Muscle of leg (tissue), 16 donors: ENCODE measurements at places on chromosomes 12 and 14. TPM values are rescaled to one million over a fixed set of nuclear protein-coding genes. Genes with fewer than 3 reads are reported as not detected.
A peak's percentile ranks its signal among the peaks of the same experiment; 100 is the strongest.

NKX2-1 gene
- total RNA-seq: not detected

DNA sequence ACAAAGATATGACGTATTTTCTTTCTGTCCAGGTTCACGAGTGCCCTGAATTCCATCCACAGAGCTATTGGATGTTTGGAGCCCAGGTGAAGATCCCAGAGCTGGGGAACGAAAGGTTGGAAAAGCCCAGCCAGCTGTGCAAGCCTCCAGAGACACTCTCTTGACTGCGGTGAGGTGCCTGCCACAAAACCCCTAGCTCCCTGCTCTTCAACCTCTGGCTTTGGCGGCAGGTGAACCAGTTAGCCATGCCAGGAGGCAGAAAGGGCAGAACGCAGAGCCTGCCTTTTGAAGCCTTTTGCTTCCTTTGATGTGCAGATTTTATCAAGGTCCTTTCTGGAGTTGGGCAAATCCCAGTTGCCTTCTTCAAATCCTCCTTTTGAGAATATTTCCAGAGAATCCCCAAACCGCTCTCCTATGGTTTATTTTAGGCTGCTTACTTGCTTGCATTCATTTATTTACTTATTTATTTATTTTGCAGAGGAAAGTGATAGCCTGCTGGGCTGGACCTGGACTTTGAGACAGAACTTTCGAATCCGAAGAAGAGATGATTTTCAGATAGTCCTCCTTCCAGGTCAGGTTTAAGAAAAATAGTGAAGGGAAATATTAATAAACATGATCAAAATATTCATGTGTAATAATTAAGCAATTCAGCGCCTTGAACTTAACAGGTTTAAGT lies 411.2 kb upstream of the TBX3 start:
- no peak for DNase-seq
- peaks cover 5% of the 10 kb centered on the region for H3K4me1 ChIP-seq
- no peaks in the 10 kb centered on the region for H3K36me3 ChIP-seq
- H3K27me3 ChIP-seq: no peaks in the 10 kb centered on the region
- H3K27ac ChIP-seq: no peak overlapping the region

SDR9C7 gene
- 0.22 TPM for total RNA-seq

KCNA5 gene
- 2.9 TPM for total RNA-seq

GARIN6 gene
- not detected for total RNA-seq

MMAB gene
- 36.4 TPM for total RNA-seq

DNA sequence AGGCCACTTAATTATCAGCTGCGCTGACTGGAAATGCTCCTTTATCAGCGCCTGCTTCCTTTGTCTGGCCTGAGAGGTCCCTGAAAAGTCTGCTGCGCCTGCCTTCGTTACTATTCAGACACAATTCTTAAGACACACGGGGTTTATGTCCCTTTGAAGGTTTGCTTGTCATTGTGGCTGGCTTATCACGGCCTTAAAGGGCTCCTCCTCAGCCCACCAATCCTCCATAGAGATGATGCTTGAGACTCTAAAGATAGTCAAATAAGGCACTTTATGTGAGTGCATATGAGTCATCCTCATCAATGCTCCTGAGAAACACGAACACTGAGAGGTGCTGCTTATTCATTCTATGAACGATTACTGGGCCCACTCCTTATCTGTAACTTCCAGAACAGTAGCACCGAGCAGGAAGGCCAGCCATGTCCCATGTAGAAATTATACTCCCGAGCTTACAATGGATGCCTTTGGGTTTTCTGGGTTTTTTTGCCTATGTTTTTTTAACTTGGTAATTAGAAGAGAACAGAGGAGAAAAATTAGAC lies 1268.2 kb upstream of the TMEM132C start:
- no peaks in the 10 kb centered on the region for H3K36me3 ChIP-seq
- H3K27ac ChIP-seq: no peak overlapping the region
- H3K4me1 ChIP-seq: no peaks in the 10 kb centered on the region
- no peak for DNase-seq
- no peak overlapping the region for H3K4me3 ChIP-seq
- H3K27me3 ChIP-seq: no peaks in the 10 kb centered on the region

DNA sequence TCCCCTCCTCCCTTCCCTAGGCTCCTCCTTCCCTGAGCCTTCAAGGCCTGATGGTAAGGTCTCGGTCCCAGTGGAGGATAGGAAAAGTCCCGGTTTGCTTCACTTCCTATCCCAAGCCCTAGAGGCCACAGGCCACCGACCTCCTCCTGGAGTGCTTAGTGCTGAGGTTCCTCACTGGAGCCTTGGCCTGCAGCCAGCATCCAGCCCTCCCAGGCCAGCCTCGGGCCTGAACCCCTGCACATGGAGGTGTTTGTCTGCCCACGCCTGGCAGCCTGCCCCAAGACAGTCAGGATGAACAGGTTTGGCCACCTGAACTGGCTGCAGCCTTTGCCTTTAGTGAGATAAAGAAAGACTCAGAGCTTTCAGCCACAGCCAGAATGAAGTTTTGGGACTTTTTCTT lies 15.8 kb upstream of the KRT7 start:
- peaks cover 25% of the 10 kb centered on the region for H3K27me3 ChIP-seq
- H3K4me1 ChIP-seq: peaks cover 3% of the 10 kb centered on the region
- no peak for DNase-seq

KLRC2 gene
- 0.13 TPM for total RNA-seq

DNA sequence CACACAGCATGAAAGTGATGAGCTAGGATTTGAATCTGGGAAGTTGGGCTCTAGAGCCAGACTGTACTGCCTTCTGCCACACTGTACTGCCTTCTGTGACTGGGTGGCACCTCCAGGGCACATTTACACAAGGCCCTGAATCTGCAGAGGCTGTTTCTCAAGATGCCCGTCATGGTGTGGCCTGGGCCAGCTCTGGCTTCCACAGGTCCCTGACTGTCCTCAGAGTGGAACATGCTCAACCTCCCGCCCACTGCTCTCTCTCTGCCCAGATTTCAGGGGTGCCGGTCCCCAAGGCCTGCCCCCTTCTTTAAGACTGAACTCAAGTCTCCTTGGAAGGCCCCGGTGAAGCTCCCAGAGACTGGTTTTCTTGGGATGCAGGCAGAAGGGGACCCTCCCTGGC lies 50.2 kb downstream of the C14orf132 start:
- no peak overlapping the region for H3K27ac ChIP-seq
- DNase-seq: no peak
- H3K4me3 ChIP-seq: no peak overlapping the region
- peaks cover 24% of the 10 kb centered on the region for H3K27me3 ChIP-seq

DNA sequence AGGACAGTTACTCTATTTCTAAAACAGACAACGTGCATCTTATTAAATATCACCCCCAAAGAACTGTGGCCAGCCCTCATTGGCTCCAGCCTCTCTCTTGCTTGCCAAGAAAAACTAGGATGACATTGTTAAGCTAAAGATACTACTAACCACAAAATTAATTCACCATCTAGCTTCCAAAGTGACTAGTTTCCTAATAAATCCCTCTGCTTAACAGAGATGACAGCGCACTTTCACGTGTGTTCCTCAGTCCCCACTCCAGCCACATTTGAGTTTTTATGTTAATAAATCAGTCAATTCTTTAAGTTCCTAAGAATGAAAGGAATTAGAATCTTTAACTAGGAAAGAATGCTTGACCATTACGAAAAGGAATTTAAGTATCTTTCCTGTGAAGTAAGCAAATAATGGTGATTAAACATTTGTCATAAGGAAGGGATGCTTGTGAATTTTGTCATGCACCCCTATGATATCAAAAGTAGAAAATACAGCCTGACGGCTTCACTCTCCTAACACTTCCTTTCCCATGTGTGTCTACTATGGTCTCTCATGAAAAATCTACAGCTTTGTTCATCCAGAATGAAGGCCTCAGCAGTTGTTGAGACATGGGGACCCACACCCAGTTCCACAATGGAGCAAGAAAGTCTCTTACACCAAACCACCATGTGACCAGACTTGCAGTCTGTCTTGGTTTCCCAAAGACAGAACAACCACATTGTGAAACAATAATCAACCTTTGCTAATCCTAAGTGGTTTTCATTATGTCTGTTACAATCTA lies 8.1 kb downstream of the CORO1C start:
- peak; percentile 70 for DNase-seq
- H3K4me3 ChIP-seq: no peak overlapping the region
- H3K27ac ChIP-seq: peak overlapping the region; percentile 74
- no peaks in the 10 kb centered on the region for H3K36me3 ChIP-seq
- H3K4me1 ChIP-seq: peaks cover 25% of the 10 kb centered on the region

PZP gene
- 0.40 TPM for total RNA-seq

GRCh38 chr12:72792889-72793288 lies 520.7 kb downstream of the TRHDE start:
- no peaks in the 10 kb centered on the region for H3K36me3 ChIP-seq
- no peak for DNase-seq
- no peak overlapping the region for H3K27ac ChIP-seq
- no peaks in the 10 kb centered on the region for H3K4me1 ChIP-seq
- no peak overlapping the region for H3K4me3 ChIP-seq
- H3K27me3 ChIP-seq: no peaks in the 10 kb centered on the region

- DNase-seq: no peak
- H3K27ac ChIP-seq: no peak overlapping the region
- peaks cover 2% of the 10 kb centered on the region for H3K27me3 ChIP-seq
Measured at GRCh38 chr12:123089631-123090353, 61.1 kb downstream of the PITPNM2 start.

EMP1 gene
- total RNA-seq: 70.0 TPM

ENDOU gene
- 0.31 TPM for total RNA-seq

RD3L gene
- not detected for total RNA-seq

- H3K36me3 ChIP-seq: no peaks in the 10 kb centered on the region
- no peak for DNase-seq
- no peaks in the 10 kb centered on the region for H3K4me1 ChIP-seq
- H3K4me3 ChIP-seq: no peak overlapping the region
Measured at GRCh38 chr14:97361181-97361580, 564.0 kb downstream of the VRK1 start.
